ENCODE measurements at places on chromosomes 2 and 18.
A peak's percentile ranks its signal among the peaks of the same experiment; 100 is the strongest.

DNA sequence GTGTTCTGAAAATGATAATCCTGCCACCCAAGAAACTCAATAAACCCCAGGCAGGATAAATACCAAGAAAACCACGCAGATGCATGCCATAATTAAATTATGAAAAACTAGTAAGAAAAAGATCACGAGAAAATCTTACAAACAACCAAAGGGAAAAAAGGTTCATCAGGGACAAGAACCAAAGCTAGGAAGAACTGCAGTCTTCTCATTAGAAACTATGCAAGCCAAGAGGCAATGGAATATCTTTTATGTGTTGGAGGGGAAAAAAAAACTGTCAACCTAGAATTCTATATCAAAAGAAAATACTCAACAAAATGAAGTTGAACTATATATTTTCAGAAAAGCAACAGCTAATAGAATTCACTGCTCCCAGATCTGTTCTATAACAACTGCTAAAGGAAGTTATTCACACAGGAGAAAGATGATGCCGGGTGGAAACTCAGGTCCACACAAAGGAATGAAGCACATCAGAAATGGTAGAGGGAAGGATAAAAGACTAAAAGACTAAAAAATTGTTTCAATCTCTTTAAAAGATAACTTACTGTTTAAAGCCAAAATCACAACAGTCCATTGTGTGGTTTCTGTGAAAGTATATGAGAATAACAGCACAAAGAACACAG, 55.0 kb downstream of the NDUFA10 start:
- no peak for DNase-seq

- no peak for DNase-seq
Observed at GRCh38 chr18:39589496-39589895, 2023.9 kb upstream of the CELF4 start.

DNA sequence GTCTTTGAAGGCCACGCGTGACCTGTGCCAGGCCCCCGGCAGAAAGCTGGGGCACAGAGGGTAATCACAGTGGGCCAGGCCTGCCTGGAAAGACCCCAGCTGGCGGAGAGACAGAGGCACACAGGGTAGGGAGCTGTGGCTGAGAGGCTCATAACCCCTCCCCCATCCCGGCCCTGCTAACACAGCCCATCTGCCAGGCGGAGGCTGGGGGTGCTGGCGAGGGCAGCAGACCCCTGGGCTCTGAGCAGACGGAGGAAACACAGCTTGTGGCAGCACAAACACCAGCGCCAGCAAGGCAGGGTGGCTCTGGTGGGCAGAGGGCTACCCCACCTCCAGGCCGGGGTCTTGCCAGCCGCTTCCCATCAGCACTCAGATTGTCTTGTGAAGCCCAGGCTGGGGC, 19.0 kb downstream of the HS6ST1 start:
- DNase-seq, result no peak

- DNase-seq, result no peak
Observed at GRCh38 chr2:236947896-236948295, 137.8 kb upstream of the COPS8 start.

- DNase-seq, result peak; percentile 21
Observed at GRCh38 chr18:64966667-64967066, 784.1 kb upstream of the CDH7 start.

GRCh38 chr2:33320573-33320972, 155.9 kb upstream of the RASGRP3 start:
- DNase-seq, result no peak

- DNase-seq, result no peak
Observed at GRCh38 chr2:191715471-191715870, 37.5 kb downstream of the NABP1 start.

GRCh38 chr18:7201096-7201495, 29.8 kb upstream of the LRRC30 start:
- no peak for DNase-seq

- no peak for DNase-seq
Observed at GRCh38 chr2:1256632-1257324, 156.5 kb upstream of the TPO start.

GRCh38 chr2:186717320-186718007, 23.6 kb downstream of the FAM171B start:
- DNase-seq, result peak; percentile 31

DNA sequence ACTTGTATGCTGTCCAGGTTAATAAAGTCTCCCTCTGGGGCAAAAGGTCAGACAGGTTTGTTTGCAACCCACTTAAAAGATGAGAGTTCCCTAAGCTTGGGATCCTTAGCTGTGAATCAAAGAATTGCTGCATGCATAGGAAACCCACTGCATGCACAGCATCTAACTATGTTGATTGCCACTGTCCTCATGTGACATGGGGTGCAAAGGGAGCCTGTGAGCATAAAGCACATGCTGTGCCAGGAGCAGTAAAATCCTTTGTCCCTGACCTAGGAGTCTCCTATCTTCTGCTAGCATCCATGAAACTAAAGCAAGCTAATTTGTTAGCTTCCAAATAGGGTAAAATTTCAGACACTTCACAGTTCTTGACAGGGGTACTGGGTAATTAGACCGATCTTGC, 13.8 kb downstream of the METTL4 start:
- DNase-seq, result no peak

- no peak for DNase-seq
Observed at GRCh38 chr2:153875801-153876466, 4.2 kb downstream of the GALNT13 start.

DNA sequence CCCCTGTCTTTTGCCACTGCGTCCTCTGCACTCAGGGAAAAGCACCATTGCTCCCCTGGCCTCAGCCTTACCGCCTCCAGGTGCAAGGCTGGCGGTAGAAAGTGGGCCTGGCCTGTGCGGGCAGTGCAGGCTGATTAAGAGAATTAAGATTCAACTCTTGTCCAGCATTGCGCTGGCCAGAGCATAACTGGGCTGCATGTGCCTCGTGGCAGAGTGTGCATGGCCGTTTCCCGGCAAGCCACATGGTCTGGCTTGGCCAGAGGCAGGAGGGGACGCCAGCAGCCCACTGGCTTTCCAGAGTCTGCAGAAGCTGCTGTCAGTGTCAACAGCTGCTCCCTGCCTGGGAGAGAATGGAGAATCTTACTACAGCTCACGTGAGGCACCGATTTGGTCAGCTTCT, 12.3 kb downstream of the NTSR2 start:
- no peak for DNase-seq

- peak; percentile 18 for DNase-seq
Observed at GRCh38 chr18:67417864-67418523, 98.5 kb downstream of the DSEL start.

DNA sequence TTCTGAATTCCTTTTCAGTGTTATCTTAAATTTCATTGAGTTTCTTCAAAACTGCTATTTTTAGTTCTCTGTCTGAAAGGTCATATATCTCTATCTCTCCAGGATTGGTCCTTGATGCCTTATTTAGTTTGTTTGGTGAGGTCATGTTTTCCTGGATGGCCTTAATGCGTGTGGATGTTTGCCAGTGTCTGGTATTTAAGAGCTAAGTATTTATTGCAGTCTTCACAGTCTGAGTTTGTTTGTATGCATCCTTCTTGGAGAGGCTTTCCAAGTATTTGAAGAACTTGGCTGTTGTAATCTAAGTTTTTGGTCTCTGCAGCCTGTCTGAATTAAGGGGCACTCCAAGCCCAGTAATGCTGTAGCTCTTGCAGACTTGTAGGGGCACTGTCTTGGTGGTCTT, 249.3 kb downstream of the ZNF385B start:
- DNase-seq, result peak; percentile 79

DNA sequence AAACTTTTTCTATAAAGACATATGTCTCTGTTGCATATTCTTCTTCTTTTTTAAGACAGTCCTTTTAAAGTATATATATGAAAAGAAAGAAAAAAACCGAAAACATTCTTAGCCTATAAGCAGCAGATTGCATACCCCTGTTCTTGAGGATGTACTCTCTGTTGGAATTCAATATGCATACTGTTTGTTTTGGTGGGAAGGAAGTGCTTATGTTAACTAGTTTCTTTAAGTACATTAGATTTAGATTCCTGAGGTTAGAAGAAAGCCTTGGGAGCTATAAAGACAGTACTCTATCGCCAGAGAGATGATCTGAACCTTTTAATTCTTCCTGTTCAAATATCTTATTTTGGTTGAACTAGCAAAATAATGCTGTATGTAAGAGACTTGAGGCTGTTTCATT, 46.8 kb upstream of the TBR1 start:
- no peak for DNase-seq

DNA sequence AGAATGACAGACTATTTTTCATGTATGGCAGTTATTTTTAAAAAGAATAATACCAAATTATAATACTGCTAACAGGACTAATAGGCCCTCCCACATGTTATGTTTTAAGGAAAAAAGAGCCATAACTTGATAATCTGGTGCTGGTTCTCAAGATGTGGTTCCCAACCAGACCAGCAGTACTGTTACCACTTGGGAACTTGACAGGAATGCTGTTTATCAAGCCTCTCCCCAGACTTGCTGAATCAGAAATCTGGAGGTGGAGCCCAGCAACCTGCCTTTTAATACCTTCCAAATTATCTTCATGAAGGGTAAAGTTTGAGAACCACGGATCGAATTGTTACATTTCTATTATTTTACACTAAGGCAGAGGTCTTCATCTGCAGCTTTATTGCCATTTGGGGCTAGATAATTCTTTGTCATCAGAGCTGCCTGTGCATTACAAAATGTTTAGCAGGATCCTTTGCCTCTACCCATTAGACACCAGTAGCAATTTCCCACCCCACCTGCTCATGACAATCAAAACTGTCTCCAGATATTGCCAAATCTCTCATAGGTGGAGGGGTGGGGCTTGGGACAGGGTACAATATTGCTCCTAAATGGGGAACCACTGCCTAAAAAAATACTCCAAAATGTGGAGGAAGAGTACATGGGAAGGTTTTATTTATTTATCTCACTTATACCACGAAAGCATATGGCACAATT, 629.6 kb downstream of the ARHGAP15 start:
- no peak for DNase-seq

- peak; percentile 83 for DNase-seq
Observed at GRCh38 chr2:175606010-175606841, 395.8 kb downstream of the LNPK start.

DNA sequence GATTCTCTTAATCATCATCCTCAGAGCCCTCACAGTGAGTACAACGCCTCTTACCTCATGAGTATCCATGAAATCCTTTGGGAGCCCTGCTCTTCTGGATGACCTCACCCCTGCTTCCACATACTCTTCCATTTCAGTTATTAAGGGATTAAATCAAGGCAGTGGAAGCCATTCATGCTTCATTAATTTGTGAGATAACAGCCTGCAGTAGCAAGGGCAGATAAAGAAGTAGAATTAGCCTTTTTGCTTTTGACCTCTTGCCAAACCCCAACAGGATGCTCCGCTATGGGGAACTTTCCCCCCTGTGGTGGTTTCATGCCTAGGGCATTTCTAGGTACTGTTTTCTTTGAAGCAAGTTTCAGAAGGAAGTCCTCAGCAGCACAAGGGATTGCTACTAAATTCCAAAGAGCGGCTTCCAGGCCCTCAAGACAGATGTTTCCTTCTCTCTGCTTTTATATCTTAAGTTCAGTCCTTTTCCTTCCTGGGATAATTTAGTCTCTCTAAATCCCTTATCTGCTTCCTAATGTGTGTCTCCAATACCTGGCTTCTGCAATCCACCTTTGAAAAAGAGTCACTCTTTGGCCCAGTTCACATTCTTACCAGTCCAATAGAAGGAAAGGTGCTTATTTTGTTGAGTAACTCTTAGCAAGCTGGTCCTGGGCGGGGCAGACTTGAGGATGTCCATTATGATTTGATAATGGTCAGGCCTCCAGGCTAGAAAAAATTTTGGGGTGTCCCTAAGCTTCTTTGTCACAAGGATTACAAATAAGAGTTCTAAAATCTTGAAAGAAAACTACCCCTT, 76.9 kb downstream of the MYO1B start:
- DNase-seq, result peak; percentile 90

GRCh38 chr2:72949642-72950041, 32.3 kb downstream of the EMX1 start:
- no peak for DNase-seq

- no peak for DNase-seq
Observed at GRCh38 chr2:105373344-105373781, 25.5 kb downstream of the FHL2 start.

GRCh38 chr2:152042636-152043615, 55.9 kb downstream of the CACNB4 start:
- no peak for DNase-seq

- no peak for DNase-seq
Observed at GRCh38 chr2:32564417-32565035, 63.3 kb upstream of the TTC27 start.

- DNase-seq, result no peak
Observed at GRCh38 chr2:105862843-105863242, 118.1 kb downstream of the NCK2 start.

DNA sequence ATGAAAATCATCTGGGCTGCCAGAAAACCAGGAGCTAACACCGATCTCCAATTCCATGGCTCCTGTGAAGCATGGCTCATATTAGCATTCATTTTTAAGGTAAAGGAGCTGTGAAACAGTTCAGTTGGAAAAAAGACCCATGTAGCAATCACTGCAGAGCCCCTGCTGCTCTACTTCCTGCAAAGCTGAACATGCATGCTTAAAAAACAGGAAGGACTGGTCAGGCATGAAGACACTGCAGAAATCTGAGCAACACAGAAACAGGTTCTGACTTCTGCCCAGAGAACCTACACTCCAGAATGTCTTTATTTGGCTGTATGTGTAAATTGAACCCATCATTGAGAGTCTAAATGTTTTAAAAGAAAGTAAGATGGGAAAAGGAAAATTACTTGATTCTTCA, 950.6 kb downstream of the DCDC2C start:
- no peak for DNase-seq

DNA sequence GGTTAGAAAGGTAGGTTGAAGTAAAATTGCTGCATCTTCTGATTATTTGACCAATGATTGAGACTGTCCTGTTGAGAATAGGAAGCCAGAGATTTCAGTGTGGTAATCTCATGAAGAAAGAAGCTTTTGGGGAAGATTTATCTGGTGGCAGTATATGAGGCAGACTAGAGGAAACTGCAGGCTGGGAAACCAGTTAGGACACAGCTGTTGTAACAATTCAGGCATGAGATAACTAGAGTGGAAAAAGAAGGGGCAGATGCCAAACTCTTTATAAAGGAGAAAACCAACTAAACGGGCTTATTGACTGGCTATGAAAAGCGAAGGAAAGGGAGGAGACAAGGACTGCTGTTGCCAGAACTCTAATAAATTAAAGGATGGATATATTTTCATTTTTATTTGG, 155.6 kb downstream of the TTC27 start:
- DNase-seq, result no peak

DNA sequence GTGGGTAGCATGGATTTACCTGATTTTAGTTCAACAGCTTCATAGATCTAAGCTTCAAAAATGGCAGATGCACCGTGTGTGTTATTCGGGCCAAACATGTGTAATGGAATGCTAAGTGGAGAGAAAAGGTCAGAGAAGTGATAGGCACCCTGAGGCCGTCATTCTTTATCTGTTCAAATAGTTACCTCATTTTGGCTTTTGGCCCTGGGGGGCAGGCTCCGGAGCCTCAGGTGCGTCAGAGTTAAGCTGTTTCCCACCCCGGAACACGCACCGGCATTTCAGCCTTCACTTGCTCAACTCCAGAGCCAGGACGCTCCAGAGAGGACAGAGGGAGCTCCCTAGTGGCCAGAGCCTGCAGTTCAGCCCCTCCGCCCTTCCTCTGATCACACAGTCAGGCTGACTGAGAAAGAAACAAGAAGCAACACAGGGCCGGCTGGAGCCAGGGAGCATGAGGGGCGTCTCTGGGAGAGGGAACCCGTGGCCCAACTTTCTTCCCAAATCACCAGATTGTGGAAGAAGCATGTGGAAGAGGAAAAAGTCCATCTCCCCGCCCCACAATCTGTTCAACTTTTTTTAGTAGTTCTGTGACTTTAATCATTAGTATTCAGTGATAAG, 135.2 kb upstream of the EPC2 start:
- peak; percentile 76 for DNase-seq

Data from fibroblast of skin of right biceps (primary cell).